ENCODE measurements at places on chromosomes 2 and 18. TPM values are rescaled to one million over a fixed set of nuclear protein-coding genes. Genes with fewer than 3 reads are reported as not detected.

DNA sequence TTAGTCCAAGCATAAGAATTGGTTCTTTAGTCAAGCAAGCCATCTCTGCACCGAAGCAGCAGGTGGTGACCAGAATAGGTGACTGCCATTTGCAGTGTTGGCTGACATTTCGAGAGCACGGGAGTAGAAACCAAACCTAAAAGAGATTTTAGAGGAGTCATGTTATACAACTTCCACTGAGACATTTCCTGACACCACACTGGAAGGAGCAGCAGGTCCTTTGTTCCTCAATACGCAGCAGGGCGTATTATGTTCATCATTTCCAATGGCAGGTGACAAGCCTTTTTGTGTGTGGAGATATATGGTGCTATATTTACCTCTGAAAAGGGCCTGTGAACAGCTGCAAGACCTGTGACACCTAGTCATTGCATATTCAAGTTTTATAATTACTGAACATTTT is 418.8 kb upstream of the NETO1 start:
- no peak overlapping the region for H3K27ac ChIP-seq
- H3K4me1 ChIP-seq, result no peaks in the 10 kb centered on the region
- no peak for DNase-seq
- no peaks in the 10 kb centered on the region for H3K27me3 ChIP-seq
- H3K36me3 ChIP-seq, result no peaks in the 10 kb centered on the region

DNA sequence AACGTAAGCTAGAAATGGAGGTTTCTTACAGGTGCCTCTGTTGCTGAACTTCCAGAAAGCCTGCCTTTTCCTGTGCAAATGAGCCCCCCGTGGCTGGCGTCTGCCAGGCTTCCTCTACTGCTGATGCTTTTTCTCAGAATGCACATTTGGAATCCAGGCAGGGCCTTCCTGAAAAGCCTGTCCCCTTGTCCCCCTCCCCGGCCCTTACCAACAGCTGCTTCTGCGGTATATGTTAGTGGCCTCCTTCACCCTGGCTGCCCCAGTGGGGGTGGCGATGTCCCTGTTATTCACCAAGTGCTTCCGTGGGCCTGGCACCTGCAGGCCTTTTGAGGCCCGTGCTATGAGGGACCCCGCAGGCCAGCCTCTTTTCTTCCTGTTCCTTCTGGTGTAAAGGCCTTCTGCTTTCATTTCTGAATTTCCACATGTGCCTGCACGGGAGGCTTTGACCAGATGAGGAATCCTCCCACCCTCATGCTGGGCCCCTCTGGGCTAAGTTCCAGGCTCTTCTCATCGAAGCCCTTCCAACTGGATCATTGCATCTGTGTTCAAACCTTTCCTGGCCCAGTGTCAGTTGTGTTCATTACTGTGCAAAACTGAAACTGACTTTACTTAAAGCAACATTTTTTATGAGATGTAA is 10.4 kb downstream of the CNDP2 start:
- DNase-seq, result no peak
- H3K4me3 ChIP-seq, result no peak overlapping the region
- H3K27me3 ChIP-seq, result no peaks in the 10 kb centered on the region
- peaks cover 87% of the 10 kb centered on the region for H3K36me3 ChIP-seq

GRCh38 chr2:45014831-45015230 is 5.6 kb upstream of the SIX2 start:
- no peak overlapping the region for H3K4me3 ChIP-seq
- H3K36me3 ChIP-seq, result no peaks in the 10 kb centered on the region
- H3K27ac ChIP-seq, result no peak overlapping the region

GRCh38 chr18:12773369-12773768 is 70.5 kb downstream of the PSMG2 start:
- H3K4me1 ChIP-seq, result no peaks in the 10 kb centered on the region
- H3K4me3 ChIP-seq, result no peak overlapping the region
- H3K27me3 ChIP-seq, result no peaks in the 10 kb centered on the region
- H3K27ac ChIP-seq, result no peak overlapping the region
- H3K36me3 ChIP-seq, result no peaks in the 10 kb centered on the region

The LIMS1 gene
- total RNA-seq, result 66.7 TPM

The SNED1 gene
- 9.9 TPM for total RNA-seq

The KCNIP3 gene
- 5.9 TPM for total RNA-seq

Data from right atrium auricular region (tissue), 2 donors.